Astrocyte (in vitro differentiated cells and primary cell): ENCODE measurements at places on chromosomes 7 and 10. TPM values are rescaled to one million over a fixed set of nuclear protein-coding genes. Genes with fewer than 3 reads are reported as not detected.

DNA sequence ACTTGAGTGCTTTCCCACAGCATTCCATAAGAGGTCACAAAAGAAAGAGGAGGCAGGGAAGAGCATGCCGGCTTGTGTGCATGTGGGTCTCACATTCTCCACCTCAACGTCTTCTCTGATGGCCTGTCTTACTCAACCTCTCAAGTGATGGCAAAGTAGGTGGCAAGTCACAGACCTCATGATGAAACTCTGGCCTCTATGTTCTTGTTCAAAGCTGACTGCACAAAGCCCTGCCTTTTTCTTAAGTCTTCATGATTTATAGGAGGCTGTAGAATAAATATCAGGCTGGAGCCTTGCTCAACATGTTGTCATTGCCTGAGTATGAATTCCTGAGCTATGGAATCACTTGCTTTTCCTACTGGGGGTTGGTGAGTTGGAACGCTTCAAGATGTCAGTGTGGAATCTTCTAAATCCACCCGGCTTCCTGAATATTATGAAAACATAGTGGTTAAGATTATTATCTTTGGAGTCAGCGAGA lies 213.6 kb upstream of the INHBA start:
- DNase-seq = peak; percentile 99

GRCh38 chr10:127135844-127136577 lies 60.4 kb downstream of the INSYN2A start:
- no peak for DNase-seq

GRCh38 chr7:88307412-88307811 lies 718 bp upstream of the STEAP4 start:
- no peak for DNase-seq

- DNase-seq = peak; percentile 62
Observed at GRCh38 chr7:47710201-47710935, 128.5 kb upstream of the TNS3 start.

- no peak for DNase-seq
Observed at GRCh38 chr10:78947226-78947625, 121.5 kb upstream of the ZMIZ1 start.

DNA sequence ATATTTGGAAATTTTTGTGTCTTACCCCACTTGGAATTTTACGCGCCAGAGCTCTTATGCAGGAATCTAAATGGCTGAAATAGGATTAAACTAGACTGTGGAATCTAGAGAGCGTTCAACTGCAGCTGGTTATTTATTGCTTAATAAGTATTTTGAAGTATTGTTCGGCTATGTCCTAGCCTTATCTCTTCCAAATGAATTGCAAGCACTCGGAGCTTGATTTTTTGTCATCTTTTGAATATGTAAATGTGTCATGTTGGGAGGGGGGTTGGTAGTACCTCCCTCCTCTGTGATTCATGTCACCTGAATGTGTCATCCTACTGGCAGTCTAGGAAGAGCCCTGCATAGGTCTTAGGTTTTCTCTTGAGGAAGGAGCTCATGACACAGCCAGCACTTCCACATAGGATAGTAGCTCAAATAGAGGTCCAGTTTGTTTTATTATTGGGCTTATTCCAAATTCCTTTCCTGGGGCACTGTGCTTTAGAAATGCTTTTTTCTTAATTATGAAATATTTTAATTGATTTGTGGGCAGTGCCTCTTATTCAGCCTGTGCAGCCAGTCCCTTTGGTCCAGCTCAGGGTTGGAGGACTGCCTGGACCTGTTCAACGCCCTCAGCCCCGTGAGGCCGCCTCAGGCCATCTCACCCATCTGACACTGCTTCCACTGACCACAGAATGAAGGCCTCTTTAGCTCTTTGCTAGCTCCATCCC lies 22.5 kb upstream of the TRIL start:
- DNase-seq = no peak

DNA sequence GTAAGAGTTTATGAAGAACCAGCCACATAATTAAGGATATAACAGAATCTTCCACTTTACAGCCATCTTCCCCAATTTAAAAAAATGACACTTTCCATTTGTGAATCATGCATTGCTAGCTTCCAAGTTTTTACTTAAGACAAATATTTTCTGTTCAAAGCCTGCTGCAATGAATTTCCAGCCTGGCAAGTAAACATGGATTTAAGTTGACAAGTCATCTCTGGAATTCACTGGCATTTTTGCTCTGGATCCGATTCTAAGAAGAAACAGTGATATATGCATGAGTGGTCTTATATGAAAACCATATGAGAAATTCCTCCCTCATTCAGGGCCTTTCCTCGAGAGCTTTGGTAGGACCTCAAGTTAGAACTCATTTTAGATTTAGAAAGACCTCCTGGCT lies 116.1 kb upstream of the CDCA7L start:
- peak; percentile 4 for DNase-seq

GRCh38 chr7:46532571-46532970 lies 611.5 kb upstream of the IGFBP3 start:
- DNase-seq = no peak

The AS3MT gene
- 0.34 and 0.64 TPM in 2 replicates for total RNA-seq

The HOXA1 gene
- total RNA-seq = 0.23 TPM in 1 of 2 replicates, not detected in the other
